ENCODE measurements at places on chromosomes 4 and X.

- no peak for DNase-seq
Measured at GRCh38 chrX:31449965-31450364, 378.1 kb upstream of the FTHL17 start.

DNA sequence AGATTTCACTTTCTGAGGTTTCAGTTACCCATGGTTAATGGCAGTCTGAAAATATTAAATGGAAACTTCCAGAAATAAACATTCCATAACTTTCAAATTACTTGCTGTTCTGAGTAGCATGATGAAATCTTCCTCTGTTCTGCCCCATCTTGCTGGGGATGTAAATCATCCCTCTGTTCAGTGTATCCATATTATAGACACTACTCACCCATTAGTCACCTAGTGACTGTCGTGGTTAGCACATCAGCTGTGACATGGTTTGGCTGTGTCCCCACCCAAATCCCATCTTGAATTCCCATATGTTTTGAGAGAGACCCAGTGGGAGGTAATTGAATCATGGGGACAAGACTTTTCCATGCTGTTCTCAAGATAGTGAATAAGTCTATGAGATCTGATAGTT lies 125.5 kb upstream of the GIMD1 start:
- no peak for DNase-seq

DNA sequence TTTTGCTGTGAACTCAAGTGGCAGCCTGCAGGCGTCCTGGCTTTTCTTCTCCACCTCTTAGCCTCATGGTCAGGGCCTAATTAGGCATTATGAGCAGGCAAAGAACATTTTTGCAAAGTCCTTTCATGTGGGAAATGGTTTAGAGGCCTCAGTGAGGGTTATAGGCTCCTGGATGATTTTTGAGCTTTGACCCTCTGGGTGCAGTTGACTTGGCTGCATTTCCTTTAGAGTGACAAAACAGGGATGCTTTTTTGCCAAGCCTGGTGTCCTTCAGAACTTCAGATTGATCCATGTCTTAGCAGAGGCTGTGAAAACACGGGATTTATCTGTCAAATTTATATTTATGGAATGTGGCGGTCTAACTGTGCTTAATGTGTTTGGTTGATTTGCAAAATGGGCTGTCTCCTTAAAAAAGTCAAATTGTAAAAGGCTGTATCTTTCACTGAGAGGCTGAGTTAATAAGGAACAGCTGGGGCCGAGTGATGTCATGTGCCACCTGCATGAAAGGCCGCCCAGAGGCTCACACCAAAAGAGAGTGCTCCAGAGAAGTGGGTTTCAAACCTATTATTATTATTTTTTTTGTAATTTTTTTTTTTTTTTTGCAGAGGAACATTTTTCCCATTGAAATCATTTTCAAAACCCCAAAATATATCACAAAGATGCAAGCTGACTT lies 192.2 kb upstream of the ARX start:
- no peak for DNase-seq

DNA sequence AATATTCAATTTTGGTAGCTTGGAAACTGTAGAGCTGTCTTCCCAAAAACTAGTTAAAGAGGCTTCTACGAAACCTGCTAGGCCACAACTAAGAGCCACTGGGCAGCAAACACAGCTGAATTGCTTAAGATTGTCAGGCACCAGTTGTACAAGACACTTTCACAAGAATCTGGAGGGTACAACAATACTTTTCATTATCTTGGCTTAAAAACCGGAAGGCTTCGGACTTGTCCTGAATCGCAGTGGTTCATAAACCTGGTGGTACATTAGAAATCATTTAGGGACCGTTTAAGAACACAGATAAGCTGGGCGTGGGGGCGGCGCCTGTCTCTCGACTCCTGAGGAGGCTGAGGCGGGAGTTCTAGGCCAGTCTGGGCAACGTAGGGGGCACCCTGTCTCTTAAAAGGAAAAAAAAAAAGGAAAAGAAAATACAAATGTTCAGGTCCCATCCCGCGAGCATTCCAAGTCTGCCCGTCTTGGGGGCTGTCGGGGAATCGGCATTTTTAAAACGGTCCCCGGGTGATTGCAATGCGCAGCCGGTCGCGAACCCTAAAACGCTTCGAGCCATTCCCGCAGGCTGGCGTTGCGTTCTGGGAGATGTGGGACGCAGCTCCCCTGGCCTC lies 763 bp downstream of the PYURF start:
- DNase-seq, result peak; percentile 49

DNA sequence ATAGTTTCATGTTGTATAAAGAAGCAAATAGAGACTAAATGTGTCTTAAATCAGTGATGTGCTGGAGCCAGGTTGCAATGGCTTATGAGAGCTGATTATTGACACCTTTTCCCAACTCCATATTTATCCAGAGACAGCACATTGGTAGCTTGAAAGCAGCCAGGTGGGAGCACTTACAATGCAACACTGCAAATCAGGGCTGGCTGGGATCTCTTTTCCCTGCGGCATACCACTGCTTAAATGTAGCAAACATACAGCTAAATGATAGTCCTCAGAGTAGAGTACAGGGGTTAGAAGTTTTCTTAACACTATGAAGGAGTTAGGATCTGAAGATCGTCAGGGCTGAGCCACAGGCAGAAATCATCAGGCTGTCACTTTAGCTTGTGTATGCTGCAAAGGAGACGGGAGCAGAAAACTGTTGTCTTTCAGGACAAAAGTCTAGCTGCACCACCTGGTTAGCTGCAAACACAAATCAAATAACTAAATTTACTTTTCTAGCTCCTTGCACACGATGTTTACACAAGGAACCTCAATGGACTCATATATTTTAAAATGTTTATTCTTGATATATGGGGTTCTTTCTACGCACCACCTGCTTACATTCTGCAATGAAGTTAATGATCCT lies 527.3 kb downstream of the TLL1 start:
- no peak for DNase-seq

- DNase-seq, result no peak
Measured at GRCh38 chr4:140743194-140743931, 12.8 kb downstream of the TBC1D9 start.

GRCh38 chr4:9781343-9782135 lies at the start of gene DRD5:
TSS of gene DRD5 (plus strand) at chr4:9781634. CDS start at chr4:9782030, 396 bp downstream.
- no peak for DNase-seq

DNA sequence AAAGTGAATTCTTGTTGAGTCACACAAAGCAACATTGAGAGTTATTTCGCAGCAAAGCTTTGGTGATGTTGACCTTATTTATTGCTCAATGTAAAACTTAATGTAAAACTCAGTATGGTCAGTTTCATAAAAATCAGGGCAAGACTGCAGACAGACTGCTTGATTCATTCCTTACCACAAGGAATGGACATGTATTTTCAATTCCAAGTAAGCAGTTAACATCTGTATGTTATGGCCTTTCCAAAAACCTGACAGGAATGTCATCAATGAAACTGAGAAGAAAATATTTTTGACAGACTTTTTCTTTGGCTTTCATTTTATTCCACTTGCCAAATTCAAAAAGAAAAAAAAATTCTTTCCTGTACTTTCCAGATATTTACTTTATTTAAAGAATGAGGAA lies 488.3 kb downstream of the ANKRD50 start:
- DNase-seq, result no peak

GRCh38 chr4:107665001-107665400 lies 55.0 kb downstream of the PAPSS1 start:
- DNase-seq, result no peak

Data from ovary (tissue), 10 donors.